ENCODE measurements at places on chromosomes 6 and 20.

DNA sequence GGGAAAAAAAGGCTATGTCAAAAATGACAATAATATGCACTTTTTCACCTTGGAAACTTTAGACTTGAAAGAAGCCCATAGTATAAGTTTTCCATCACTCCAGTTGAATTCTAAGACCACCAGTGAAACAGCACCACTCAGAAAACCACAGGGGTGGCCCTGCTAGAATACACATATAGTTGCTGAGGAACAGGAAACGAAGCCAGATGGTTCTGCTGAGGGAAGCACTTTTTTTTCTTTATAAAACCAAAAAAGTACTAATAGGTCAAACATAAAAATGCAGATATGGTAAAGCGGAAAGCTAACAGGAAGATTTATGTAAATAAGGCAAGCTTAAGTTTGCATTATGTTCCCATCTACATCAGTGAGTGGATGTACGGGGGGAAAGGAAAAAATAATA, 303.9 kb downstream of the FOXC1 start:
- no peak for DNase-seq

DNA sequence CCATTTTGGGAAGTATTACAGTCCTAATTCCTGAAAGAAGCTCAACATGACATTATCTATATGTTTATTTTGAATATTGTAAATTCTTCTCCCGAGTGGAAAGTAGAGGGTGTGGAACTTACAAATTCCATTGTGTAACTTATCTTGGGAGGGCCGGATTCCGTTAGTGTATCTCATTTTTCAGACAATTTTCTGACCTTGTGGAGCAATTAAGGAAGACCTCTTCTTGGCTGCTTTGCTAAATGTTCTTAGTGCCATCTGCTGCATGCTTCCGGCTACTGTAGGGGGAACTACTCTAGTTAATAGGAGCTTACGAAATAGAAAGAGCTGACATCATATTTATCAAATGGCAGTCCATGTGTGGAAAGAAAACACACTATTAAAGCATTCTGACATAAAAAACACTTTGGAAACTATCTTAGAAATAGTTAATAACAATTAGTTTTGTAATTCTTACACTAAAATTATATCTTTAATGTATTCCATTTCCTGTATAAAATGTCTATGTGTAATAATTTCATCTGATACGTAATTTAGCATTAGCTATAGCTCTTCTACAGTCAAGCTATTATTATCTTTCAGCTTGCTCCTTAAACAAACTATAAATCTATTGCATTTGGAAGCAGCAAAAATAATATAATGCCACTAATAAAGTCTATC, 41.5 kb upstream of the KCNQ5 start:
- peak; percentile 6 for DNase-seq

- DNase-seq, result no peak
Measured at GRCh38 chr6:139490482-139490881, 116.0 kb upstream of the CITED2 start.

- no peak for DNase-seq
Measured at GRCh38 chr6:152697634-152698033, at the start of gene MYCT1. MYCT1 (plus strand) TSS chr6:152697897; CDS start chr6:152697903, 6 bp downstream.

- DNase-seq, result no peak
Measured at GRCh38 chr20:38599410-38599882, 2.2 kb upstream of the ARHGAP40 start.

- no peak for DNase-seq
Measured at GRCh38 chr6:38375341-38375740, 264.4 kb downstream of the BTBD9 start.

- DNase-seq, result no peak
Measured at GRCh38 chr6:150252714-150253444, 110.0 kb downstream of the PPP1R14C start.

- peak; percentile 22 for DNase-seq
Measured at GRCh38 chr6:100230115-100230952, 234.4 kb downstream of the SIM1 start.

DNA sequence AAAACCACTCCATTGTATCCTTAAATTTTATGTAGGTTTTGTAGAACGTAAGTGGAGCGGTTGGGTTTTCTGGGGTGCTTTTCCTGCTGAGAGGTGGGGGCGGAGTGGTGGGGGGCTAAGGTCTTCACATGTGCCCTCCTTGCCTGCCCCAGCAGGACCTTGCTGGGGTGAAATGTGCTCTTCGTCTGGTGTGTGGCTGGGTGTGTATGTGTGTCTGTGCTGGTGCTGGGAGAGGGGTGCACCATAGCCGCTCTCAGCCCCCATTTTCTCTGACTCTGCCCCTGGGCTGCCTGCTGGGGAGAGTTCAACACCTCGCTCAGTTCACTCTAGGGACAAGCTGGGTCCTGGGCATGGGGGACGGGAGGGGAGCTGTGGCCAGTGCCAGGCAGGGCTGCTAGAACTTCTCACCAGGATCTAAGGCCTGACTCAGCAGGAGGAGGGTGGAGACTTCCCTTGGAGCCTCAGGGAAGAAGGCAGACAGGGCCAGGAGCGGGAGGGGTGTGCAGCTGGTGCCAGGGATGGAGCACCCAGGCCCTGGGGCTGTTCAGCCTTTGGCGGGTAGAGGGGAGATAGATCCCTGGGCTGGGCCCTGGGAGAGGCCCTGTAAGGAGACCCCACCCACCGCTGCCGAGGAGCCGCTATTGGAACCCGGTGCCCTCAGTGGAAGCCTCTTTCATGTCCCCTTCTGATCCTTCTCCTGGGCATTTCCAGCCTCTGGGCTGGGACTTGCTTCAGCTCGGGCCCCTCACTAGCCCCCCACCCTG, 4.8 kb downstream of the SOX18 start:
- no peak for DNase-seq

- no peak for DNase-seq
Measured at GRCh38 chr6:106514583-106514885, 114.8 kb downstream of the RTN4IP1 start.

DNA sequence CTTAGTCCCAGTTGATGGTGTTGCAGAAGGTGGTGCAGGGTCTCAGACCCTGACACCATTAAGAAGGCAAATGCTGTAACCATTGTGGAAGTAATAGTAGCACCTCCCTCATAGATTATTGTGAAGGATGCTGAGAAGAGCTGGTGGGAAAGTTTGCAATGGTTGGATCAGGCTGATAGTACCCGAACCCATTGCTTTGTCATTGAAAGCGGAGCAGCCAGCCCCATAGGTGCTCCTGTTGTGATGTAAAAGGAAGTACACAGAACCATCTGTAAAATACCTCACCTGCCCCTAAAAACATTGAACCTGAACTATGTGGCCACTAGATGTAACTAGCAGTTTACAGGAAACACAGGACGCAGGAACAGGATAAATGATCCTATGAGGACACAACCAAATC, 31.5 kb downstream of the RIOK1 start:
- no peak for DNase-seq

GRCh38 chr20:41268917-41269652, 48.4 kb downstream of the ZHX3 start:
- no peak for DNase-seq

DNA sequence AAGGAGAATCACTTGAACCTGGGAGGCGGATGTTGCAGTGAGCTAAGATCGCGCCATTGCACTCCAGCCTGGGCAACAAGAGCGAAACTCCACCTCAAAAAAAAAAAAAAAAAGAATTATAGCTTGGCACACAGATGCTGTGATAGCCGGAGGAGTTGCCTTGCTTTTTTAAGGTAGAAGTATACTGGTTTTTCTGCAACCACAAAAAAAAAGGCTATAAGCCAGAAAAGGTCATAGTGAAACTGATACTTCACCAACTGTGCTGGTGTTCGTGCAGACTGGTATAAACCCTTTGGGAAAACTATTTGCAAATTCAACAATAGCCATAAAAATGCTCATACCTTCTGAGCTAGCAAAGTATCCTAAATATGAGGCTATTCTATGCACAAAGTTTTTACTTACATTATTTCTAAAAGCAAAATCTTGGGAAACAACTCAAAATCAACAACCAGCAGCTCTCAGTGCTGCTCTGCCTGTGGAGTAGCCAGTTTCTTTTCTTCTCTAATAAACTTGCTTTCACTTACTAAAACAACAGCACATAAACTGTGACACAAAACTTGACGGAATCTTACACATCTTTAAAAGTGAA, 44.0 kb downstream of the B4GALT5 start:
- no peak for DNase-seq

GRCh38 chr20:17871181-17871580, 97.4 kb downstream of the SNX5 start:
- DNase-seq, result no peak

GRCh38 chr6:106522562-106523250, 106.6 kb downstream of the RTN4IP1 start:
- no peak for DNase-seq

DNA sequence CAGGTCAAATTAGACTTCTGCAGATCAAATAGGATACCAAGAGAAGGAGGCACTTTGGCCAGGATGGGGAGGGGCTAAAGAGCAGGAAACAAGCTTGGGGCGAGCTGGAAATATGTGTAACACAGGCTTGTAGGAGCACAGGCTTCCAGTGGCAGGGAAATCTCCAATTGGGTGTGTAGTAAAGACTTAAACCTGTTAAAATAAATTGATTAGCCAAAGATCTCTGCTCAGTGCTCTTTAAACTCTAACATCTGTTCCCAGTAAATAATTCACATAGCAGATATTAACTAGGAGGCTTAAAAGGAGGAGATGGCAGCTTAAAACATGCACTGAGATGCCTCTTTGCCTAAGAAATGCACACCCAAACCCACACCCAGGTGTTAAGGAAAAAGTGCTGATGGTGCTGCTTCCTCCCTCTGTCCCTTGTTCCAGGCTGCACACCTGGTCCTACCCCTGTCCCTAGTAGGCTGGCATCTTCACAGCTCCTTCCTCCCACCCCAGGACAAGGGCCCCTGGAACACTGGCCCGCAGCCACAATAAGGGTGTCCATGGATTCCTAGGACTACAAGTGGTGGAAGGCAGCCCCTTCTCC, 93.5 kb upstream of the MLN start:
- no peak for DNase-seq

DNA sequence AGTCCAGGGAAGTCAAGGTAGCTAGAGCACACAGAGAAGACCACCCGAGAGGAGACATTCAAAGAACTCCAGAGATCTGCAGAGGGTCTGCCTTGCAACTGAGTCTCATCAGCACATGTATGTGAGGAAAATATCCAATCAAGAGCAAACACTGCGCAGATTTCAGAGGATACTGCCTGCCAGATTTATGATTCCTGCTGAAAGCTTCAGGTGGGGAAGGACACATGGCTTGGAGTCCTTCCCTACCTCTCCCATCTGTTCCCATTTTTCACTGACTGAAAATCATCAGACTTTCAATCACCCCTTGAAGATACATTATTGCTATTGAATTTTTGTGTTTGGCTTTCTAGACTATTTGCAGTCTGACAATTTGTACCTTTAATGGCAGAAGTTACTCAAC, 7.6 kb upstream of the KIAA1586 start:
- no peak for DNase-seq
